CD4-positive, alpha-beta T cell (primary cell): ENCODE measurements at places on chromosomes 2 and 18. TPM values are rescaled to one million over a fixed set of nuclear protein-coding genes. Genes with fewer than 3 reads are reported as not detected.

Gene MLPH
- 0.39 TPM for total RNA-seq

DNA sequence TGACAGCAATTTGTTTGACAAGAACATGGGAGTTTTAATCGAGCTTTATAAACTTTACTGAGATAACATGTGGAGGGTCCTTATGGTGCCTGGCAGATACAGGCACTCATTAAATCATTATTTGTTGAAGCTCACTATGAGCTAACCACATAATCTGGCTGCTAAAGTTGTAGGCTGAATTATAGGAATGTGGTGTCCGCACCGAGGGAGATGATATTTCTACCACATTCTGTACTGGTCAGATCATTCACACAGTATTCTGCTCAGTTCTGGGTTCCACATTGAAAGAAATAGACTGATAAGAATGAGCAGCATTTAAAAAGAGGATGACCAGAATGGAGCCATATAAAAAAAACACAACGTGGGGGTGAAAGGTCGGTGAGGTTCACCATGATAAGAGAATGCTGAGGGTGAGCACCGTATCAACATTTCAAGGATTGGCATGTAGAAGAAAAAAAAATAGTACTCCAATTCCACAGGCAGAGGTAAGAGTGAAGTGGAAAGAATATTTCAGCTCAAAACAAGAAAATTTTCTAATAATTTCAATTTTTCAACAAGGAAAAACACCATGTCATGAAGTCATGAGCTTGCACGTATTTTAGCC, 54.4 kb downstream of the TMEFF2 start:
- H3K27ac ChIP-seq, result no peak overlapping the region
- no peaks in the 10 kb centered on the region for H3K4me1 ChIP-seq
- no peak overlapping the region for H3K4me3 ChIP-seq
- DNase-seq, result no peak
- no peaks in the 10 kb centered on the region for H3K27me3 ChIP-seq
- no peaks in the 10 kb centered on the region for H3K36me3 ChIP-seq

GRCh38 chr2:44107974-44108373, 60.7 kb upstream of the PPM1B start:
- H3K4me1 ChIP-seq, result no peaks in the 10 kb centered on the region
- no peaks in the 10 kb centered on the region for H3K27me3 ChIP-seq
- no peak for DNase-seq
- H3K27ac ChIP-seq, result no peak overlapping the region
- H3K36me3 ChIP-seq, result no peaks in the 10 kb centered on the region

GRCh38 chr18:57113799-57114420, 33.0 kb upstream of the BOD1L2 start:
- no peak overlapping the region for H3K4me3 ChIP-seq
- no peak overlapping the region for H3K27ac ChIP-seq
- H3K36me3 ChIP-seq, result no peaks in the 10 kb centered on the region
- no peak for DNase-seq
- H3K27me3 ChIP-seq, result peaks cover 8% of the 10 kb centered on the region

GRCh38 chr2:54658564-54659071, 64.8 kb upstream of the EML6 start:
- H3K4me1 ChIP-seq, result no peaks in the 10 kb centered on the region
- no peak overlapping the region for H3K27ac ChIP-seq
- H3K4me3 ChIP-seq, result no peak overlapping the region
- no peak for DNase-seq

GRCh38 chr2:62284471-62284870, 88.6 kb downstream of the B3GNT2 start:
- H3K4me1 ChIP-seq, result peaks cover 8% of the 10 kb centered on the region
- H3K36me3 ChIP-seq, result no peaks in the 10 kb centered on the region
- no peak overlapping the region for H3K4me3 ChIP-seq
- H3K27ac ChIP-seq, result no peak overlapping the region

DNA sequence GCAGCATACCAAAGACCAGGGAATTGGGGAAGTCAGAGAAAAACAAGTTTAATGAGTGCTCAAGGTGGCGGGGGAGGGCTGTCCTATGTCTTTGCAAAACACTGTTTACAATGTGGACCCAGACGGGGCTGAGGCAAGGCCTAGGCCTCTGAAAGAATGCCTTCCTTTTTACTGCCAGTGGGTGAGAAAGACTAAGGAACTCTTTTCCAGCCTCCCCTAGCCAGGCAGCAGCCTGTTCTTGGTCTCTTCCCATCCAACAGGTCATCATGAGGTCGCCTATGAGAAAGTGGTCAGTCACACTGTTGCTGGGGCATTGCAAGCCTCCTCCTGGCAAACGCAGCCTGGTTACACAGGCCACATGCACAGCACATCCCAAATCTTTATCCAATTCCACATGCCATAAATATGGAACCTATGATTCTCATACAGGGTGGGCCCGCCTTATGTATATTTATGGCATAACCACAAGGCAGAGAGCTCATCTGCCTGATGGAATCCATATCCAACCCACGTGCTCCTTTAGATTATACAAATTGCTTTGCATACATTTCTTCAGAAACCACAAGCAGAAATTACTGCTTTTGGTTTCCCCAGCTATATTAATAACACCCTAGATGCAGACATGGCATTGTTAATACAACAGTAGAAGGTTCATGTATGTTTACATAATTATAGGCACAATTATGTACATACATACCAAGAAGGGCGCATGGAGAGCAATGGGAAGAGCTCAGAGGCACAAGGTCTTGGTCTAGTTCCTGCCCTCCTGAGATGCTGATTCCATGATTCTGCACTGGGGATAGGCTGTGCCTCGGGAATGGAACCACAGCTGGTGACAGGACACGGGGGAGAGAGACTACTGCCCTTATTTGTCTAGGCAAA, 48.6 kb downstream of the NRP2 start:
- DNase-seq, result no peak
- no peaks in the 10 kb centered on the region for H3K4me1 ChIP-seq

DNA sequence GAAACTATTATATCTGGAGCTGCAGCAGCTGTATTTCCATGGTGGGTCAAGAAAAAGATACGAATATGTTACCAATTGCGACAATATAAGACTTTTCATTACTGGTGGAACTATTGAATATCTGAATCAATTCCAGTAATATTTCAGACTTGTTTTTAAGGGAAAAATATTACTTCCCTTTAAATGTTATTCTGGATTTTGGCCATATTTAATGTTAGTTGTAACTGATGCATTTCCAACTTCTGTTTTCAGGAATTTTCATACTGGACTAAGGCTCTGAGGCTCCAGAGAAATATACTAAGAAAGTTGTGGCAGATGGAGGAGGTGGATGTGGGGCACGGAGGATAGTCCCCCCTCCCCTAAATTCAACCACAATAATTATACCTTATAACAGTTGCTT, 555.2 kb upstream of the SETBP1 start:
- H3K4me3 ChIP-seq, result no peak overlapping the region
- H3K27me3 ChIP-seq, result no peaks in the 10 kb centered on the region

- peaks cover 22% of the 10 kb centered on the region for H3K4me1 ChIP-seq
- H3K27ac ChIP-seq, result no peak overlapping the region
- peaks cover 42% of the 10 kb centered on the region for H3K36me3 ChIP-seq
- H3K4me3 ChIP-seq, result no peak overlapping the region
- DNase-seq, result no peak
- H3K27me3 ChIP-seq, result no peaks in the 10 kb centered on the region
Measured at GRCh38 chr2:73832930-73833329, 4.2 kb downstream of the STAMBP start.

GRCh38 chr2:29596584-29596983, 324.8 kb downstream of the ALK start:
- no peaks in the 10 kb centered on the region for H3K4me1 ChIP-seq
- no peaks in the 10 kb centered on the region for H3K36me3 ChIP-seq
- no peak overlapping the region for H3K27ac ChIP-seq
- H3K4me3 ChIP-seq, result no peak overlapping the region

- DNase-seq, result no peak
- H3K27ac ChIP-seq, result no peak overlapping the region
- H3K36me3 ChIP-seq, result peaks cover 64% of the 10 kb centered on the region
- no peaks in the 10 kb centered on the region for H3K27me3 ChIP-seq
- no peak overlapping the region for H3K4me3 ChIP-seq
Measured at GRCh38 chr2:240590681-240591111, 4.2 kb downstream of the CAPN10 start.
